M059J (cell line): ENCODE measurements at places on chromosomes 2 and 18.

- DNase-seq: no peak
These were observed 830 bp upstream of the MERTK start for GRCh38 chr2:111897630-111897923.

- DNase-seq: no peak
These were observed 7.4 kb downstream of the SOCS6 start for GRCh38 chr18:70296289-70296688.

GRCh38 chr2:229043681-229044080 lies 227.4 kb downstream of the PID1 start:
- peak; percentile 71 for DNase-seq

DNA sequence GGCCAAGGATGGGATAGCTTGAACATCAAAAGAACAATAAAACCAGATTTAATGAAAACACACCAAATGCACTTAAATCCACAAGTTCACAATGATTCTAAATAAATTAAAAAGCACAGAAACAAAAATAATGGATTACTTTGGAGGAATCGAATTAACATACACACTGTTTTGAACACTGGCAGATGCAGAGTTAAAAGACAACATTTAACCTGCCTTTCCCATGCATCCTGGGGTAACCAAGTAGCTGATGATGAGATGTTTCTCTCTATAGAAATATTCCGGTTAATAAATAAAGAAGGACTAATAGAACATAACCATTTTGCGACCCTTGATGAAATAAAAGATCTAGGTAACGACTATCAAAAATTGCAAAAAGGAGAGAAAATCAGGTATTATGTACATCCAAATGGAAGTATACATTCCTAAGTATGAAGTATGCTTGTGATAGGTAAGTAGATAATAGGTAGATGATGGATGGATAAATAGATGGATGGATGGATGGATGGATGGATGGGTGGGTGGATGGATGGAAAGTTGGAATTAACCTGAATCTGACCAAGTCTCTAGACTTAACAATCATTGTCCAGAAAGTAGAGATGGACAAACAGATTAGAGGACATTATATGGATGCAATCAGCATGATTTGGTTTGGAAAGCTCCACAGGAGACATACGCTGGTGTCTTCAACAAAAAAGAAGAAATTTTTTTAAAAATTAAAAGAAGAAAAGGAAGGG lies 57.4 kb upstream of the MYCN start:
- no peak for DNase-seq

DNA sequence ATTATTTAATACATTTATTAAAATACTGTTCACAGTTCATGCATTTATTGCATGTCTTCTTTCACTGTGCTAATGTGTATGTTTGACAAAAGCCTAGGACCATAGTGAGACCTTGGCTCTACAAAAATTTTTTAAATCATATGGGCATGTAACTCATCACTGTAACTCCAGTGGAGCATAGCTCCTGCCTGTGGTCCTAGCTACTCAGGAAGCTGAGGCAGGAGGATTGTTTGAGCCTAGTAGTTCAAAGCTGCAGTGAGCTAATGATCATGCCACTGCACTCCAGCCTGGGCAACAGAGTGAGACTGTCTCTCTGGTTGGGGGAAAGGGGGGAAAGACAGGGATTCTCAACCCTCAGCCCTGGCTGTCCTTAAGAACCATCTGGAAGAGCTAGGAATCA lies 137.8 kb downstream of the PRKCE start:
- no peak for DNase-seq
